ENCODE measurements at places on chromosomes 7 and 10.

GRCh38 chr10:92181575-92181974 is 109.3 kb downstream of the CPEB3 start:
- DNase-seq, result no peak

GRCh38 chr10:103716206-103717160 is 138.9 kb downstream of the SH3PXD2A start:
- no peak for DNase-seq

DNA sequence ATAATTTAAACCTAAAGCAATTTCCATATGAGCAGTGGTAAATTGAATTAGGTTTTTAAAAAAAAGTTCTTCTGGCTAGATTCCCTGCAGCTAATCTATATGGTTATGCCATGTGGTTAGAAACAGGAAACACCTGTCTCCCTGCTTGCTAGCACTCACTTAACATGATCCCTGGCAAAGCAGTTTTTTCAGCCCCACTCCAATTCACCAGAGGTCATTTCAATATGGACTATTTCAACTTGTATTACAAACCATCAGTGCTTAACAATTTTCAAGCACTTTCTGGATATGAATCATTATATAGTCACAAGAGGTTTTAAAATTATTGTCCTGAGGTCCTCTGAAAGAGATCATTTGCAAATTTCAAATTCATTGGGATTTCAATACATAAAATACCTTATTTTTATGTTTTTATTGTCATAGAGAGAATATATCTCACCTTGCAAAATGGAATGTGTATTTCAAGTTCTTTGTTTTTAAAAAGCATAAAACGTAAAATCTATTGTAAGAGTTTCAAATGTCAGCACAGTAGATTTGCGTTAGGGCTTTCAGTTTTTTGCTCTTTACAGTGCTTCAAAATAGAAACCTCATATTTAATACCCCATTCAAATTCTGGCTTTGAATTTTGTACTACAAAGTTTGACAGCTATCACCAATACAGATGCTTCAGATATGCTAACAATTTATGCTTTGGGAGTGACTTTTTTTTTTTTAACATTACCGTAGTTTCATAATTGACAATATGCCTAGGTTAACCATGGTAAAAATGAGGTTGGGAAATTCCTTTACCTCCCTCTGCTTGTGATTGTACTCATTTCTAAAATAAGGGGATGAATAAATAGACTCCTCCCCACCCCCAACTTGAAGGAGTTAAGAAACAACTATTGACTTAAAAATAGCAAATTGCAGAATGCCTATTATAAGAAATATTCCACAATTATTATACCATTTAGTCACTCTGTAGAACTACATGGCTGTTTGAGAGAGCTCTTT is 117.5 kb upstream of the HGF start:
- DNase-seq, result no peak

- DNase-seq, result no peak
These were observed 63.8 kb downstream of the IMMP2L start for GRCh38 chr7:111498391-111499007.

DNA sequence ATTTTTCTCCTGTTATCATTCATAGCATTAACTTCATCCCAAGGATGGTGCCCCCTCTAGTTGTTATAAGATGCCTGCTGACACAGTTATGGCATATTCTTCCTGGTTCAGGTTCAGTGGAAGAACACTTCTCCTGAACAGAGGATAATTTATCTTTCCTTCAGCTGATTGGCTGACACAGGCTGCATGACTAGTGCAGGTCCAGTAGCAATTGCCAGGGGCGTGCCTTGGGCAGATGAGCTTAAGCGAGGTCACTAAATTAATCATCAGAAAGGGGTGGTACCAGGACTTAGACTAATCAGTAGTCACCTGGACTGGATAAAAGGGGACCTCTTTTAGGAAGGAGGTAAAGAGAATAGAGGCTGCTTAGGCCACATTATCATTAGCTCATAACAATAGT is 42.3 kb downstream of the BZW2 start:
- no peak for DNase-seq

GRCh38 chr10:61330669-61331068 is 122.5 kb downstream of the TMEM26 start:
- no peak for DNase-seq

DNA sequence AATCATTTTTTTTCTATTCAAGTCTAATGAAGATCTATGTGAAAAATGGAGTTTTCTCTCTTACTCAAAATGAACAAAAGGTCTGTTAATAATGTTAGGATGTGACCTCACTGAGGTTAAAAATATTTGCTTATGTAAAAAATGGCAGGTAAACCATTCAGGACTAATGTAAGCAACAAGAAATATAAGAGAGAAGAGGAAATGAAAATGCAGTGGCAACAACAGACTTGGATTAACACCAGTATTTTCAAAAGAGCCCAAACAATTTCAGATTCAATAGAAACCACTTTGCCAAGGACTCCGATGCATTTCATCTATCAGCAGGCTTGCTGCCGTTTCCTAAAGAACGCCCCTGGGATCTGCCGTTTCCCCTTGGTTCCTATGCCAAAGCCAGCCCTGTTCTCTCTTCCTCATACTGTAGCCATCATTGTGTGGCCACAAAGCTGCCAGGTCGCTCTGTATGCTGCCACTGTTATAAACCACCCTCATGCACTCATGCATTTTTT is 66.4 kb downstream of the MTURN start:
- DNase-seq, result no peak

DNA sequence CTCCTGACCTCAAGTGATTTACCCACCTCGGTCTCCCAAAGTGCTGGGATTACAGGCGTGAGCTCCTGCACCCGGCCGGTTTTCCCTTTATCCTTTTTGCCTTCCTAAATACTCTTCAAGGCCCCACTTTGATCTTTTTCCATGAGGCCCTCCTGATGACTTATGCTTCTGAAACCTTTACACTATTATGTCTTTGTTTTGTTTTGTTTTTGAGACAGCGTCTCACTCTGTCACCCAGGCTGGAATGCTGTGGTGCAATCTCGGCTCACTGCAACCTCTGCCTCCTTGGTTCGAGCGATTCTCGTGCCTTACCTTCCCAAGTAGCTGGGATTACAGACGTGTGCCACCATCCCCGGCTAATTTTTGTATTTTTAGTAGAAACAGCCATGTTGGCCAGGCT is 3.8 kb downstream of the STMP1 start:
- DNase-seq, result no peak

DNA sequence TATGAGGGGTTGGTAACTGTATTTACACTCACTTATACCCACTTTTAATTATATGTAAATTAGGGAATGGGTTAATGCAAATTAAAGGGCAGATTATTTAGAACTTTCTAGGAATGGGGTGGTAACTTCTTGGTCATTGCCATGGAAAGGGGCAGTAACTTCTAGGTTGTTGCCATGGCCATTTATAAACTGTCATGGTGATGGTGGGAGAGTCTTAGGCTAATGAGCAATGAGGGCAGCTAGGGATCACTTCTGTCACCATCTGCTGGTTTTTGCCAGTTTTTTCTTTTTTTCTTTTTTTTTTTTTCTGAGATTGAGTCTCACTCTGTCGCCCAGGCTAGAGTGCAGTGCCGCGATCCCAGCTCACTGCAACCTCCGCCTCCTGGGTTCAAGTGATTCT is 33.1 kb downstream of the NAPEPLD start:
- DNase-seq, result no peak

DNA sequence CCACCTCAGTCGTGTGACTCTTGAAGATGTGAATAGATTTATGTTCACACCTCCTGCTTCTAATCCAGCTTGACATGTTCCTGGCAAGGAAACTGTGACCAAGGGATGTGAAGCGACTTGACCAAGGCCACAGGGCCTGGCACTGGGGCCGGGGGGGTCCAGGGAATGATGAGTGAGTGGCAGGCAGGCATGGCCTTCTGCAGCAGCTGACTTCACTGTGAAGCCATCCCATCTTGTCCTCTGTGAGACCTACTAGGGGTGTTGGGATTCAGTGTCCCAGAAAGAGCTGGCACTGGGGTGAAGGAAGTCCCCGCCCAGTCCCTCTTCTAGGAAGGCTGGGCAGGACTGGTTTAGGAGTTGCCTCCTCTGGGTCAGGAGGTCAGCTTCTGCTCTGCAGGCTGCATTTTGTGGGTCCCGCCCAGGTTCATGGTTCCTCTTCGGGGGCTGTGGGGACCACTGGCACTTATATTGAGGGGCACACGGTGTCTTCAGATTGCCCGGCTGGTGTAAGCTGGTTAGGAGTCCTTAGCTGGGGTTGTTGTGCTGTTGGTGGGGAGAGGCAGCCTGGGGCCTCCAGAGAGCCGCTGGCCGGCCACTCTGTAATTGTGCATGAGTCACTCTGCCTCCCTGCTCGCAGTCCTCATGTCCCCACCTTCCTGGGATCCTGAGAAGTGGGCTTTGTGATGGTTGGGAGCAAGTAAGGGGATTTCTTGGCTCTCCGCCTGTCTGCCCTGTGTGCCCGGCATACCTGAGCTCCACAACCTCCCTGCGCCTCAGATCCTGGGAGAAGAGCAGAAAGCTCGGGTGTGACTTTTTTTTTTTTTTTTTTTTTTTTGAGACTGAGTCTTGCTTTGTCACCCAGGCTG is 11.0 kb downstream of the ZMIZ1 start:
- DNase-seq, result no peak

GRCh38 chr10:4825868-4826791 is at the start of gene AKR1E2:
Gene AKR1E2 (plus strand): TSS chr10:4826207. CDS start chr10:4826325, 118 bp downstream.
- no peak for DNase-seq

DNA sequence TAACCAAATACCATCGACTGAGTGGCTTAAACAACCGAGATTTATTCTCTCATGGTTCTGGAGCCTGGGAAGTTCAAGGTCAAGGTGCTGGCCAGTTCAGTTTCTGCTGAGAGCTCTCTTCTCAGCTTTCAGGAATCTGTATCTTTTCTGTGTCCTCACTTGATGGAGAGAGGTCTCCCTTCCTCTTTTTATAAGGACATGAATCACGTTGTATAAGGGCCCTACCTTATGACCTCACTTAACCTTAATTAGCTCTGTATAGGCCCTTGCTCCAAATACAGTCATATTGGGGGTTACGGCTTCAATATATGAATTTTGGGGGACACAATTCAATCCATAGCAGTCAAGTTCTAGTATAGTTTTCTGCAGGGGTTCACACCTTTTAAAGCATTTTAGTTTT is 135.2 kb upstream of the ADO start:
- DNase-seq, result no peak

- DNase-seq, result no peak
These were observed 24.6 kb downstream of the DLD start for GRCh38 chr7:107915541-107915940.

GRCh38 chr7:138120140-138120827 is 44.0 kb downstream of the AKR1D1 start:
- no peak for DNase-seq

GRCh38 chr10:70650104-70650503 is 22.2 kb upstream of the ADAMTS14 start:
- no peak for DNase-seq

- no peak for DNase-seq
These were observed 45.7 kb upstream of the ARID5B start for GRCh38 chr10:61855771-61856170.

DNA sequence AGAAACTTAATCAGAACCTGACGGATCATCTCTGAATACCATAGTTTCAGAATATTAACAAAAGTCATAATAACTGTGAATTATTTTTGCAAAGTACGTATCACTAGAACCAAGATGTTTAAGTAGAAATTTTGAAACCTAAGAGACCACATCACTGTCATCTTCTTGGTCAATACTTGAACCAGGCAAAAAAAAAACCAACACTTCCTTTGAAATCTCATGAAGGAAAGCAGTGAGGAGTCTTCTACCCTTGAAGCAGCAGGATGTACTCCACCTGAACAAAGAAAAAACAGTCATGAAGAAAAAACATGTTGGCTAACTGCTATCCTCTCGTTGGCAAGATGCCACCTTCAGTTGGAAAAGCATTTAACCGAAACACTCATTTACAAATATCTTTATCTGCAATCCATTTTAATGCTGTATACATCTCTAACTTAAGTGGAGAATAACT is 82.4 kb downstream of the SRPK2 start:
- DNase-seq, result no peak

GRCh38 chr7:114086914-114087652 is 168.3 kb upstream of the PPP1R3A start:
- no peak for DNase-seq

GRCh38 chr7:95874129-95874528 is 101.8 kb downstream of the DYNC1I1 start:
- no peak for DNase-seq

DNA sequence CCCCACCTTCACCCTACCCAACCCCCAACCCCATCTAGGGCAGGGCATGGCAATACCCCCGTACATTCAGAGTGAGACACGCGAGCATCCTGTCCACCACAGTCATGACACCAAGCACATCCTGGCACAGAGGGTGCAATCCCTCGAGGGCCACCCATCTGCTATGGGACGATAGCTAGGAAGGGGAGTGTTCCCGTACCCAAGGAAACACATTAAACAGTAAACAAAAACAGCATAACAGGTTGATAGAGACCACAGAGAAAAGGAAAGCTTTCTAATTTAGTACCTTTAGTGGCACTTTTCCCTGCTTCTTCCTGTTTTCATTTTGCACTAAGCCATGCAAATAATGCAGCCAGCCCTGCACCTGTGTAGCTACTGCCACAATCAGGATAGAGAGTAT is 2.3 kb upstream of the SMKR1 start:
- no peak for DNase-seq

GRCh38 chr10:81027706-81028105 is 490.0 kb downstream of the SH2D4B start:
- no peak for DNase-seq

GRCh38 chr10:131452926-131453720 is 141.6 kb upstream of the TCERG1L start:
- DNase-seq, result no peak

GRCh38 chr10:69742356-69742695 is 59.4 kb upstream of the COL13A1 start:
- no peak for DNase-seq

DNA sequence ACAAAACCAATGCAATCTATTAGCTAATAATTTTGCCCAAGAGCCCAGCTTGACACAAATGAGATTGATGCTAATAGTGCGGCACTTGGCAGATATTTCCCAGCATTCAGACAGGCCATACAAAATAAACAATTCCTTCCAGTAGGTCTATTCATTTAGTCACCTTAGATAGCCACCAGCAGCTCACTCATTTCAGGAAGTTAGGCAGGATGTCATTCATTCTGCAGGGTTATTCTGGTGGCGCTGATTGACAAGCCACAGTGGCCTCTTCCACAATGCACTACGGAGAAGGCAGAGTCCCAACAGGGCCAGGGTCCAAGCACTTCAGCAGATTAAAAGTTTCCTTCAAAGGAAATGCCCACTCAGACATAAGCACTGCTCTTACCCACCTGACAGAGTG is 55.8 kb downstream of the PIK3AP1 start:
- no peak for DNase-seq

DNA sequence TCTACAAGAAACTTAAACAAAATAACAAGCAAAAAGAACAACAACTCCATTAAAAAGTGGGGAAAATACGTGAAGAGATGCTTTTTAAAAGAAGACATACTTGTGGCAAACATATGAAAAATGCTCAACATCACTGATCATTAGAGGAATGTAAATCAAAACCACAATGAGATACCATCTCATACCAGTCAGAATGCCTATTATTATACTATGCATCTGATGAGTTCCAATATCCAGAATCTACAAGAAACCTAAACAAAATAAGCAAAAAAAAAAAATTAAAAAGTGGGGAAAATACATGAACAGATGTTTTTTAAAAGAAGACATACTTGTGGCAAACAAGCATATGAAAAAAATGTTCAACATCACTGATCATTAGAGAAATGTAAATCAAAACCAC is 29.6 kb upstream of the AKR1C3 start:
- no peak for DNase-seq

All from activated CD8-positive, alpha-beta memory T cell treated with anti-CD3 and anti-CD28 coated beads for 1 hour (primary cell).